ENCODE measurements at places on chromosomes 1 and 21.

DNA sequence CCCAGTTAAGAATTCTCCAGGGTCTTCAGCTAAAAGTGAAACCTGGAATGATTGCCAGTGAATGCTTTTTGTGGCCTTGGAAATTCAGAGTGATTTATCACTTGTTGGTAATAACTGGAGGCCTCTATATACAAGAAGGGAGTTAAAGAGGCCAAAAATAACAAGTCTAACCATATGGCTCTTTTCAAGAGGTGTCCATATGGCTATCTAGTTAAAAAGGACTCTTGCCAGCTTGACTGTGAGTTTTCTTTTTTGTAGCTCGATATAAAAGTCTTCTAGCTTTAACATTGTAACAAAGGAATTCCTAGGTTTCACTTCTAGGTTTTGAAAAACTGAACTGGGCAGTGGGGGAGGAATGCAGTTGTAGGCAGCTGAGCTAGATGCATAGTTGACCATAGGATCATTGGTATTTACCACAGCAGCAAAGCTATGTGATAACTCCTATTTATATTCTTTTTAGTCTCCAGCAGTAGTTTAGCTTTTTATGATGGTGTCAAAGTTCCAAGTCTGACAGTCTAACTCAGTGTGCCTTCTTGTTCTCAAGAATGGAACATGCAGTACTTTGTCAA is 44.4 kb downstream of the CACHD1 start:
- no peak for DNase-seq

DNA sequence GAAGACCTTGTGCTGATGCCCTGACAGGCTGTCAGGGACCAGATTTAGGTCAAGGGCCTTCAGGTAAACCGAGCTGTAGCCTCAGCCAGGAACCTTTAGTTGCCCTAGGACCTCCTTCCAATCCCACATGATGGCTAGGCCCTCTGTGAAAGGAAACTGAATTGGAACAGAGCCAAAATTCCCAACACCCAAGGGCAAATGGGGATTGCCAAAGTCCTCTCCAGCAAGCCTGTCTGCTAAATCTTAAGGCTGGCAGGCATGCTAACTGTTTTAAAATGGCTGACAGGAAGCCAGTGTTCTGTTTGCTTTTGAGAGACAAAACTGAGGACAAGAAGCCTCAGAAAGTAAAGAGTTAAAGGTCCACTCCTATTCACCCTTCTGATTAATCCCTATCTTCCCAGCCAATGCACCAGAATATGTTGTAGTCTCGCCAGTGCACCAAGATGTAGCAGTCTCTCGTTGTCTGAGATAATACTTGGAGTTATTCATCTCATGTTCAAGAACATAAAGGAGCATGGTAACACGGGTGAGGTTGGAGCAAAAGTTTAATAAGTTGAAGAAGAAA is 35.1 kb downstream of the MSTO1 start:
- no peak for DNase-seq

- no peak for DNase-seq
Measured at GRCh38 chr1:214329470-214330220, 48.7 kb downstream of the SMYD2 start.

- DNase-seq: no peak
Measured at GRCh38 chr1:64984737-64985136, 18.4 kb upstream of the JAK1 start.

GRCh38 chr1:147640553-147641165 is 29.7 kb downstream of the ACP6 start:
- peak; percentile 40 for DNase-seq

GRCh38 chr1:107689159-107689558 is 275.8 kb downstream of the VAV3 start:
- no peak for DNase-seq

DNA sequence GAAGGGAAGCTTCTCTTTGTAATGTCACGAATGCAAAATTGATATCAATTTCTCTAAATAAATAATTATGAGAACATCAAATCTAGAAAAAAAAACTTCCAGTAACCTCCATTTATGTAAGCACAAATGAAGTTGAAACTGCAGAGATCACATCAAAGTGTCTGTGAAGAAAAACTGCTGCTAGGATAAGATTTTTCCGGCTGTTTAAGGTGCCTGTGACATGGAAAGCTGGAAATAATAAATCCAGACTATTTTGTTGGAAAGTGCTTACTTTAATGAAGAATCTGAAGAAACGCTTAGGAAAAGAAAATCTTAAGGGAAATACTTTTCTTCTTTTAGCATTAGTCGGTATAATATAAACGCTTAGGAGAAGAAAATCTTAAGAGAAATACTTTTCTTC is 57.0 kb downstream of the CHRM3 start:
- no peak for DNase-seq

DNA sequence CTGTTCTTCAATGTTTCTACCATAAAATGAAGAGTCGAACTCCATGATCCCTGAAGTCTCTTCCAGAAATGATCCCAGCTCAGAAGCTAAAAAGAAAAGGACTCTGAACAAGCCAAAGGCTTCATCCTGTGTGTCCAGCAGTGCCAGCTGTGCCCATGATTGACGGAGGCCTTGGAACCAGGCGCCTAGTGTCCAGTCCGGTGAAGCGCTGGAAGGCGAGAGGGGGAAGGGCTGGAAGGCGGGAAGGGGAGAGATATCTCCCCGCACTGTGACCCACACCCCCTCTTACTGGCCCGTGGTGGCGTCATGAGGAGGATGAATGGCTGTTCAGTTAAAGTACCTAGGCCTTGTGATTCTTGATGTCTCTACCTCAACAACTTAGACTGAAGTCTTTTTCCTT is 10.4 kb upstream of the PLEKHA6 start:
- DNase-seq: no peak

GRCh38 chr1:4775506-4775905 is 121.1 kb downstream of the AJAP1 start:
- DNase-seq: no peak

All from stimulated activated CD8-positive, alpha-beta memory T cell treated with anti-CD3 and anti-CD28 coated beads, Interleukin-15, amount 100 ng/mL, for 24 hours (primary cell).